Activated CD8-positive, alpha-beta memory T cell treated with anti-CD3 and anti-CD28 coated beads for 4 hours (primary cell): ENCODE measurements at places on chromosomes 3 and 15.

DNA sequence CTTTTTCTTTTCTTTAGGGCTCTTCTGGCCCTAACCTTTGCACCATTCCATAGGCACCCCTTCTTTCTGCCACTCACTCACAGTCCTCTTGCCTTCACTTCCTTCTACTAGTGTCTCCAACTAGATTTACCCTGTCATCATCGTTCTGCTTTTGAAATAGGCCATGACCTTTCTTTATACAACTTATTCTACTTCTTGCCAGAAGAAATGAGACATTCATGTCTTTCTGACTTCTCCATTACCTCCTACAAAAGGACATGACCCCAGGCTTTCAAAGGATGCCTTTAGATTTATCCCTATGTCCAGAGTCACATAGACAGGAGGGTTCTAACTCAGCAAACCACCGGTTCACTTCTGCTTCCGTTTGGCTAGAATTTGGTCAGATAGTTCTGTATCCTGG is 336.4 kb upstream of the LRRFIP2 start:
- DNase-seq = no peak

- no peak for DNase-seq
Observed at GRCh38 chr15:45116482-45117307, 2.6 kb downstream of the DUOXA2 start.

DNA sequence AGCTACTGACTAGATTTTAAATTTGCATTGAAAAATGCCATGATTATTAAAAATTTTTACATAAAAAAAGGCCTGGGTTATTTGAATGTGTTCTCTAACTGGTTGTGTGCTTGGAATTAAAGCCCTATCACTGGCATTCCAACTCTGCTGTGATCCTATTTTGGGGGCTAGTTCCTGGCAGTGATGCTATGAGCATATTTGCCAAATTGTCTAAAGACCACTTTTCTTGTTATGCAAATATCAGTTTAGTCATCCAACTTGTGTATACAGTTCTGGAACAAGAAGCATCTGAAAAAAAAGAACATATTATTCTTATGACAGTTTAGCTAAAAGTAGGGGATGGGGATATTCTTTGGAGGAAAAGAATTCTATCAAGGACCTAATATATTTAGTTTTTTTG is 243.4 kb upstream of the ZNF717 start:
- DNase-seq = no peak

- no peak for DNase-seq
Observed at GRCh38 chr3:24273491-24273890, 221.2 kb downstream of the THRB start.

DNA sequence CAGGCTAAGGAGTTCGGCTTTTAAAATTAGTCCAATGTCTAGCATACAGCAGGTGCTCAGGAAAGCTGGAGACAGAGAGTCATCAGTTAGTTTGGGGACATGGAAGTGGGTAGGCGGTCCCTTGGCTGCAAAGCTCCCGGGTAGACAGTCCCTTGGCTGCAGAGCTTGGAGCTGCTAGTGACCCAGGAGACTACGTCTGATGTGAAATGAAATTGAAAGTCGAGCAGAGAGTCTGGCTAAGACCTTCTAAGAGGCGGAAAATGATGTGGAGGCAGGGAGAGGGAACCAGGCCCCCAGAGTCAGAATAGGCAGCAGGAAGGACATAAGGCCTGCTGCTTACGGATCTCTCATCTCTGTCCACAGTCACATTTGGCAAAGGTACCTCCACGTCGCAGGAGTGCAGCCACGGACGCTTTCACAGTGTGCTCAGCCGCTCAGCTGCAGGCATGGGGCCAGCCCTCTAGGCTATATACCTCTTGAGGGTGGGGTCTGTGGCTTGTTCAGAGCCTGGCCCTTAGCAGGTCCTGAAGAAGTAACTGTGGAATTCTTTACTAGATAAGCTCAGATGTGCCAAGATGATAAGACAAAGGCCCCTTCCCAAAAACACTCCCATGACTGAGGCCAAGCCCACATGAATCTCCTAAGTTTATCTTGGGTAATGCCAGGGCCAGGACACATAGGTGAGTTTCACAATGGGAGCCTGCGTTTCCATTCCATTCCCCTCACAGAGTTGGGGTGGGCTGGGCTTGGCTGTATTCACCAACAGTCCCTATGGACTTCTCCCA is 131.7 kb downstream of the XXYLT1 start:
- no peak for DNase-seq
